ENCODE measurements at places on chromosomes 5 and 9.
A peak's percentile ranks its signal among the peaks of the same experiment; 100 is the strongest.

GRCh38 chr5:173507171-173507570 is 109.3 kb downstream of the BOD1 start:
- DNase-seq: no peak

DNA sequence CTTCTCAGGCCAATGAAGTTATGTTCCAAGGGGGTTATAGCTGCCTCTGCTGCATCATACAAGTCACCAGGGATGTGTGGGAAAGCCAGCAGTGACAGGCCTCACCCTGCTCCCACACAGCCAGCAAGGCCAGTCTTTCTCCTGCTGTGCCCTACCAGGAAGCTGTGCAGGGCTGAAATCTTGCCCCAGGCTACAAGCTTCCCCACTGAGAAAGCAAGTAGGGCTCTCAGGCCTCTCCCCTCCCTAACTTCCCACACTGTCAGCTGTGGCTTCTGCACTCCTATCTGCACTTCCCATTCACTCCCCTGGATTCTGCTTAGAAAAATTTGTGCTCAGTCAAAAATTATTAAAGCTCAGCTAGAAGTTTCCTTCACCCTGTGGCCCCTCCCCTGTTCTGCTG is 611.2 kb upstream of the ZNF608 start:
- DNase-seq: no peak

DNA sequence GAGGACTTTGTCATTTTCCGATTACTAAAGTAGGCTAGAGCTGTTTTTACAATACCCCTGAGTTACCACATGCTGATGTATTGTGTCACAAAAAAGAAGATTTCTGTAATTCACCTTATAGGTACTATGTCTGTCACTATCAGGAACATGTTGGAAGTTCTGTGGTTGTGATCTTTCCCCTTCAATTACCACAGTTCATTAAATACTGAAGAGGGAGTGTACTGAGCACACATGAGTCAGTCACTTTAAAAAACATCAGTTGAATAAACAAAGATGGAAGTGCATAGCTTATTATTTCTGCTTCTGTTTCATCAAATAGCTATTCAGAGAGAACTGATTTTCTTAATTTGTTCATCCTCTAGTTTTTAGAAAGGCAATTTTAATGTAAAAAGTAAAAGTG is 31.7 kb downstream of the AP3S1 start:
- no peak for DNase-seq

DNA sequence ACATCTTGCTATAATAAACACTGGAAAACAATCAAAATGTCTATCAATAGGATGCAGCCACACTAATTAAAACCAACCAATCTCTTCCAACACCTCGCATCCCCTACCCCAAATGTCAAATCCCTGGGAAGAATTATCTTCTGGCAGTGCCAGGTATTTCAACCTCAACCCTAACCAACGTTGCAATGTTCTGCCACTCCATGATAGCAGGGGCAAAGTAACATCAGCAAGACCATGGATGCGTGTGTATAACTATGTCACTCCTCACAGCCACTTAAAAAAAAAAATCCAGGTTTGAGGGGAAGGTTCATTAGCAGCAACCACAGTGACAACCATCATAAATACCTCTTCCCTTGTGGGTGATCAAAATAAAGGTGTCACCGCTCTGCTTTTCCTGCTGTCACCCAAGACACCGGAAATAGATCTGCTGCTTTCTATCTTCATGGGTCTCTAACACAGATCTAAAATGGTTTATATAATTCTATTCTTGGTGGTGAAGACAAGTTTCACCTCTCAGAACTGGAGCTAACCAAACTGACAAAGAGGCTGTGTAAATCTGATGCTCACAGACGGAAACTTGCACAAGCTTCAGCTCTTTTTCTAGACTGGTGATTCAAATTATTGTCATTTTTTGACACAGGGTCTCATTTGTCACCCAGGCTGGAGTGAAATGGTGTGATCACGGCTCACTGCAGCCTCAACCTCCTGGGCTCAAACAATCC is 9.9 kb downstream of the HSPA9 start:
- no peak for DNase-seq

DNA sequence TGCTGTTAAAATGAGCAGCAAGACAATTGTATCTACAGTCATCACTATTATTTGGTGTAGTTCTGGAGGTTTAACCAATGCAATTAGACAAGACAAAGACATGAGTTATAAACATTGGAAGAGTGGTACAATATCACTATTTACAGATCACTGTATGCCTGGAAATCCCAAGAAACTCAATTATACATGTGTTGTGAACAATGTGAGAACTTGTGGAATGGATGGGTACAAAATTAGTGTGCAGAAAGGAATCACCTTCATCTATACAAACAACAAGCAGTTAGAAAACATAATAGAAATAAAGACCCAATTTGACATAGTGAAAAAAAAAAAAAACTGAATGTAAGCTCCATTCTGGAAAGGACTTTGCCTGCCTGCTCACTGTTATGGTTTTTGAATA is 12.4 kb upstream of the CCDC112 start:
- DNase-seq: no peak

DNA sequence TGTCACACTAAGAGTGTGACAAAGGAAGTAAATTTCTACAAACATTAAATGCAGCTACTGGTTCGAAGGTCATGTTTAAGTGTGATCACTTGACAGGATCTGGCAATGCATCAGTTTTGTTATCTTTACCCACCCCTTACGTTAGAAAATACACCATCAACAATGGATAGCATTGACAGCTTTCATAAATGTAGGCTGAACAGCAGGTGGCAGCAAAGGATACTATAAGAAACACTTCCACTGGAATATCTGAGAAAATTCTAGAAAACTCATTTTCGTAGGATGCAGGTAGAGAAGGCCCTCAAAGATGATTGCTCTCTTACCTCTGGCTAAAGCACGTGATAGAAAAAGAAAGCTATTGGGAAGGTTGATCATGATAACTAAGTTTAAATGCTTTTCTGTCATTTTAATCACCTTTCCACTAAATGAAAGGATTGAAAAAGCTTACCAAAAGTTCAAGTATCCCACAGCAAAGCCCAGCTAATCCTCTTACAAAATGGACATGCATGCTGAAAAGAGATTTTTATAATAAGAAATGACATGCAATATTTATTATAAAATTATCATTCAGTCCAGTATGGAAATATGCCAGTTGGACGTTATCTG is 292.5 kb downstream of the PARP8 start:
- peak; percentile 5 for DNase-seq

- DNase-seq: no peak
Measured at GRCh38 chr9:130904070-130905044, 7.7 kb upstream of the QRFP start.

- no peak for DNase-seq
Measured at GRCh38 chr9:92393686-92394085, 10.7 kb downstream of the OGN start.

- DNase-seq: no peak
Measured at GRCh38 chr9:129177443-129177790, 644 bp downstream of the IER5L start.

DNA sequence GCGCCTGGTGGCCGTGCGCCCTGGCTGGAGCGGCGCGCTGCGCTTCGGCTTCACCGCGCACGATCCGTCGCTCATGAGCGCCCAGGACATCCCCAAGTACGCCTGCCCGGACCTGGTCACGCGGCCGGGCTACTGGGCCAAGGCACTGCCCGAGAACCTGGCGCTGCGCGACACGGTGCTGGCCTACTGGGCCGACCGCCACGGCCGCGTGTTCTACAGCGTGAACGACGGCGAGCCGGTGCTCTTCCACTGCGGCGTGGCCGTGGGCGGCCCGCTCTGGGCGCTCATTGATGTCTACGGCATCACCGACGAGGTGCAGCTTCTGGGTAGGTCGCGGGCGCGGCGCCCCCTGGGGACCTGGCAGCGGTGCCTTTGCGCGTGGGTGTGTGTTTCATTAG is 28.9 kb downstream of the NEURL1B start:
- DNase-seq: no peak

DNA sequence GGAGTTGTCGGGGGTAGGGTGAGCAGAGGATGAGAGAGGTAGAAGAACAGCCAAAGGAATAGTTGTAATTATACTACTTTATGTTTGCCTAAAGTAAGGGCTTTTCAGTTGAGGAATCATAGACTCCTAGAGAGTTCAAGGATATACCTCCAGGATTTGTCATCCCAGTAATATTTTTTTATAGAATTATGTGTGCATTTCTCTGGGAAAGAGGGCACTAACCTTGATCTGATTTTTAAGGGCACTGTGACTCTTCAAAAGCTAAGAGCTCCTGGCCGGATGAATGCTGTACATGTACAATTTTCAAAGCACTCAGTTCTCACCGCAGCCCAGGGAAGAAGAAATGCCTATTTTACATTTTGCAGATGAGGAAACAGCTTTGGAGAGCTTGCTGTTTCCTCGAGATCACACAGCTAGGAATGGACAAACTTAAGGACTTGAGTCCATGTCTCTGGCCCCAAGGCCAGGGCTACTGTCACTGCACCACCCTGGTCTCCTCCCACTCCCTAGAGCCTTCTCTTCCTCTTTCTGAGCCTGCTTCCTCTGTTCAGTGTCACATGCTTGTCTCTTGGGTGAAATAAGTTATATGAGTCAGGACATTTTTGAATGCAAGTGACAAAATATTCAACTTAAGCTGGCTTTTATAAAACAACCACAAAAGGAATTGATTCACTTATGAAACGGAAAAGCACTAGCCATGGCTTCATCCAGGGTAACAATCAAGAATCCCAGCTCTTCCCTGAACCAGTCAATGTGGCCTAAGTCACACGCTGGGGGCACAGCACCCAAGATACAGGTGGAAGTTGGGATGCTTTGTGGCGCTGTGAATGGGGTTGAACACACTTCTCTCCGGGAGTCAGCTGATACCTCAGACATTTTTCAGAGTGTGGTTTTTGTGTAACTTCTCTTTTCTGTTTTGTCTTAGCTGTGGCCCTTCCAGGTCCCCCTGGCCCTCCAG is 45.7 kb upstream of the TGFBR1 start:
- DNase-seq: no peak

DNA sequence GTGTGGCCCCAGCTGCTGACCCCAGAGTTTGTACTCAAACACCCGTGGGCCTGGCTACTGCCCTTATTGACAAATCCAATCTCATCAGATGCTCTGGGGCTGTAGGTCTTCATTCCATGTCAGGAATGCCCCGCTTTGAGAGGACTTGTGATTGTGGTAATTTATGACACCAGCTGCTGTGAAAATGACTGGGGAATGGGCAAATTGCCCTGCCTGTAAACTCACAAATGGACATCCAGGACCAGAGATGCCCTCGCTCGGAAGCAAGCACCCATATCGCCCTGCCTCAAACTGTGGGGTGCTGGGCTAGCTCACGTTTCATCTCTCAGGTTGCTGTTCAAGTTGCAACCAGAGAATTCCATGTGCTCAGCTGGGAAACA is 225.9 kb upstream of the MAP3K1 start:
- DNase-seq: no peak

DNA sequence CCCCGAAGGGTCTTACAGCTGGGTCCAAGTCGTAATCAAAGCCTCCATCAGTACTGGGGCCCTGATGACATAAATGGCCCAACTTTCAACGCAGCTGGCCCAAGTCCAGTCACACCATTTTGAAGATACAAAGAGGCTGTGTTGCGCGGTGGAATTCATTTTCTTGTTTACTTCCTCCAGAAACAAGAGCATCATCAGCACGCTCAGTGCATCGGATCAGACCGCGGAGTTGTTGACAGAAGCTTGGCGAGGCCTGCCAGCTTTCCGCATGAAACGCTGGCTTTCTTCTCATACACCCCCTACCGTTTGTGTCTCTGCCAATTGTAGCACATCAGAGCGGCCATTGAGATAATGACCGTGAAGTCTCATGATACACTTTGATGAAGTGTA is 101.7 kb upstream of the SPATA31D4 start:
- no peak for DNase-seq

- DNase-seq: no peak
Measured at GRCh38 chr5:125525356-125525755, 778.9 kb upstream of the ZNF608 start.

GRCh38 chr5:17396247-17396646 is 101.8 kb upstream of the TAF11L2 start:
- no peak for DNase-seq

- DNase-seq: no peak
Measured at GRCh38 chr9:125586172-125586511, 120.9 kb downstream of the MAPKAP1 start.

GRCh38 chr5:93610581-93611272 is 27.7 kb downstream of the NR2F1 start:
- no peak for DNase-seq

GRCh38 chr5:44914221-44914620 is 105.5 kb downstream of the MRPS30 start:
- no peak for DNase-seq

DNA sequence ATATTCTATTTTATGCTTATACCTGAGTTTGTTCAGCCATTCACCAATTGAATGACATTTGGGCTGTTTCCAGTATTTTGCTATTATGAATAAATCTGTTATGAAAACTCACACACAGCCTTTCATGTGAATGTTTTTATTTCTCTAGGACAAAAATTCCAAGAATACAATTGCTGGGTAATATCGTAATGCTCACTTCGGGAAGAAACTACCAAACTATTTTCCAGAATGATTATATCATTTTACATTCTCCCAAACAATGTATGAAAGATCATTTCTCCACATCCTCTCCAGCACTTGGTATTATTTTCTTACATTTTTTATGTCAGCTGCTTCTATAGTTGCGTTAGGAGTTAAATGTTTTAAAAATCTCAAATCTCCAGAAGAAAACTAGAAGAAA is 58.3 kb upstream of the LHFPL2 start:
- DNase-seq: no peak

DNA sequence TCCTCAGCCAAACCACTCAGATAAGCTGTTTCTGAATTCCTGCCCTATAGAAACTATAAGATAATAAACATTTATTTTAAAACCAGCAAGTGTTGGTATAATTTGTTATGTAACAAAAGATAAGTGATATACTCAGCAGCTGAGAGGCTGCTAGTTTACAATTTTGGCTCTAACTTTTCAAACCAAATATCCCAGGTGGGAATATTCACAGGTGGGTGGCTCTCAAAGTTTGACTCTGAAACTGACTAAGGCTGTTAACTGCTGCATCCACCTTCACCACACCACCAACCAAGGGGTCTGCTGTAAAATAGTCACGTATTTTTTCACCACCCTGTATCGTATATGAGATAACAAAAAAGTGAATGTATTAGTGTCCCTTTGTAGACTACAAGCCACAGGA is 9.7 kb upstream of the ZNF366 start:
- DNase-seq: no peak

DNA sequence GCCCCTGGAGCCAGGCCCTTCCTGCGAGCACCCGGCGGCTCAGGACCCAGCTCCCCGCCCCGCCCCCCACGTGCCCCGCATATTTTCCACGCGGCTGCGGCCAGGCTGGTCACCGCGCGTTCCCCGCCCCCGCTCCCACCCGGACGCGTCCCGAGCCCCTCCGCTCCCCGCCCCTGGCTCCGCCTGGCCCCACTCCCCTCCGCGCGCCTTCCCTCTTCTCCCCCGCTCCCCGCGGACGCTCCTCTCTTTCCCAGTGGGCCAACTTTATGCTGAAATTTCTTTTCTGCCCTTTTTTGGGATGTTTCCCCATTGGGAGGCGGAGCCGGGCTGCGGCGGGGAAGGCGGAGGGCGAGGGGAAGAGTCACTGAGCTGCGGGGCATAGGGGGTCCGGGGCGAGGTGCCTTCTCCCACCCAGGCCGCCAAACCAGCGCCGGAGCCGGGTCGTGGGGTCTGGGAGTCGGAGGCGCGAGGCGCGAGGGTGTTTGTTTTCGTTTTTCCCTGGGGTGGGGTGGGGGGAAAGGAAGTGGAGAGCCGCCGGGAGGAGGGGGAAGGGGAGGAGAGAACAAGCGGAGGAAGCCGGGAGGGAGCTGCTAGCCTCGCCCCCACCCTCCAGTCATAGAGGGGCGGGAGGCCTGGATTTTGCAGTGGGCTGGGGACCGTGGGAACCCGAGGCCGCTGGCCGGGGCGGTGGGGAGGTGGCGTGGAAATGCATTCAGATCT is 1.0 kb upstream of the TPM2 start:
- no peak for DNase-seq

GRCh38 chr5:4929092-4929655 is 211.0 kb upstream of the ADAMTS16 start:
- no peak for DNase-seq

All from hematopoietic multipotent progenitor cell treated with erythropoietin and hydrocortisone succinate and interleukin-3 and kit ligand, for 17 days (in vitro differentiated cells).